ENCODE measurements at places on chromosomes 2 and 18.

DNA sequence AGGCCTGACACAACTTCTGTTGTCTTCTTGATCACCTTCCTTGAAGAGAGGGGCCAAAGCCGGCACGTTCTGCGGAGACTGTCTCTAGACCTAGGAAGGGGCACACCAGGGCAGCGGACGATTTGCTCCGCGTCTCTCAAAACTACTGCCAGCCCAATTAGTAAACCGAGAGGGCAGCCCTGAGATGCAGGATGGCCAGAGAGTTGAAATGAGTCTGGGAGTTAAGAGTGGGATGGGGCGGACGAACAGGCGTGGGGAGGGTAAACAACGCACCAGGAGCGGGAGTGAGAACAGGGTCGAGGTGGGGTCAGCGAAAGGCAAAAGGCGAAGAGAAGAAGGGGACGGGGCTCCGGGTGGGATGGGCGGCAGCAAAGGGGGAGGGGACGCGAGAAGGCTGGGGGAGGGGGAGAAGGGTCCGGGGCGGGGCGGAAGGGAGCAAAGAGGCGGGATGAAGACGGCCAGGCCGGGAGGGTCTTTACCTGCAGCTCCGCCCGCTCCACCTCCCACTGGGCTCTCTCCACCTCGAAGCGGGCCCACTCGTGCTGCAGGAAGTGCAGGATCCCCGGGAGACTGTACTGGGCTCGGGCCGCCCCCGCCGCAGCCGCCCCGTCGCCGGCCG lies 476 bp downstream of the STRN start:
- DNase-seq, result no peak

- no peak for DNase-seq
These were observed 48.4 kb downstream of the LRRTM1 start for GRCh38 chr2:80255918-80256781.

GRCh38 chr2:160232905-160233475 lies 32.9 kb upstream of the ITGB6 start:
- DNase-seq, result no peak

- DNase-seq, result no peak
These were observed 27.5 kb downstream of the ARL4C start for GRCh38 chr2:234469251-234469845.

GRCh38 chr18:57057890-57058289 lies 89.0 kb upstream of the BOD1L2 start:
- DNase-seq, result no peak

All from LHCN-M2 (cell line).